D721Med (cell line): ENCODE measurements at places on chromosomes 12 and 14.

GRCh38 chr14:64467566-64467965 lies 2.3 kb downstream of the AKAP5 start:
- no peak for DNase-seq

- no peak for DNase-seq
Observed at GRCh38 chr12:64066776-64067175, 155.3 kb downstream of the KICS2 start.

DNA sequence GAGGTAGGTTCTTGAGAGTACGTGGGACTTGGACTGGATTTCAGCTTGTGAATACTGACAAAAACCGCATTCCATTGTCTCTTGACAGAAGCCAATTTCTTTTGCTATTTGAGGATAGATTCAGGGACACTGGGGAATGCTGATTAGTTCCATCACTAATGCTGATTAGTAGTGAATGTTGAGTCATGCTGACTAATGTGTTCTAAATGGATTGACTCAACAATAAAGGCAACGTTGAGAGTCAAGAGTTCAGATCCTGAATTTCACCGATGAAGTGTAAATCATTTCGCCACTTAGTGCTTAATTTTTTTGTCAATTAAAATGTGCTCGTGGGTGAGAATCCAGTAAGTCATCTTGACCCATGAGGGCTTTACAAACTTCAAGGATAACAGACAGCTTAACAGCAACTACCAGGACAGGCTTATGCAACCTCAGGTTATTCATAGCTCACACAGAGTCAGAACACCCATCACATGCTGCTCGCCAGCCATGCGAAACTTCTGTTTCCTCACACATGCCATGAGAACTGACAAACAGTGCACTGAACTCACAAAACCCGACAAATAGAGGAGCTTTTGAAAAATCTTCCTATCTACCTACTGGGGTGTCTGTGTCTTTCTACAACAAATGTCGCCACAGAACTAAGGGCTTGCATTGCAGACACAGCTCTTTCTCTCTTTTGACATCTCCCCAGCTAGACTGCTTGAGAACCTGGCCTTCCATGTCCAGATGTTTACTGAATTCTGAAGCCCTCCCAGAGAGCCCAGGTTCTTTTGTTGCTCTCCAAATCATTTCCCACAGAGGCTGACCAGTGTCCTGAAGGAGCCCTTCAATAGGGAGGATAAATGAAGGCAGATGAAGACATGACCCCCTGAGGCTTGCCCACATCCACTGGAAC lies 316.4 kb downstream of the ZFP36L1 start:
- no peak for DNase-seq

GRCh38 chr14:69701291-69701690 lies 65.7 kb upstream of the SRSF5 start:
- DNase-seq, result no peak

DNA sequence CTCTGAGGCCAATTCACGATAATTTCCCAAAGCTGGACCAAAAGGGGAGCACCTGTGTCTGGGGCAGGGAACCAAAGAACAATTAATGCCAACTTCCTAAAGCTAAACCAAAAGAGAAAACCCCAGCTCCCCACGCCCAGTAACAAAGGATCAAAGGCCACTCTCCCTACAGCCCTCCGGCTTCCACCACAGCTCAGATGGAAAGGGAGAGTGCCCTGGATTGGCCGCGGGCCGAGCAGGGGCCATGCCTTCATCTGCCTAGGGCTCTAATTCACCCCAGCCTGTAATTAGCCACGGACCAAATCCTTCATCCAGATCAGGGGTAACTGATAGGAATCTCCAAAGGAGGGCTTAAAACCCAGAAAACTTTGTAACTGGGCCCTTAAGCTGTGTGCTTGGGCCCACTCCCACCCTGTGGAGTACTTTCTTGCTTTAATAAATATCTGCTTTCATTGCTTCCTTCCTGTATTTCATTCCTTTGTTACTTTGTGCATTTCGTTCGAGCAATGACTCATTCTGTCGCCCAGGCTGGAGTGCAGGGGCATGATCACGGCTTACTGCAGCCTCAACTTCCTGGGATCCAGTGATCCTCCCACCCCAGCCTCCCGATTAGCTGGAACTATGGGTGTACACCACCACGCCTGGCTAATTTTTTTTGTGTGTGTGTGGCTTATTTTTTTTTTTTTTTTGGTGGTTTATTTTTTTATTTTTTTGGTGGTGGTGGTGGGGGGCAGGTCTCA lies 65.5 kb upstream of the PPP4R3A start:
- no peak for DNase-seq

DNA sequence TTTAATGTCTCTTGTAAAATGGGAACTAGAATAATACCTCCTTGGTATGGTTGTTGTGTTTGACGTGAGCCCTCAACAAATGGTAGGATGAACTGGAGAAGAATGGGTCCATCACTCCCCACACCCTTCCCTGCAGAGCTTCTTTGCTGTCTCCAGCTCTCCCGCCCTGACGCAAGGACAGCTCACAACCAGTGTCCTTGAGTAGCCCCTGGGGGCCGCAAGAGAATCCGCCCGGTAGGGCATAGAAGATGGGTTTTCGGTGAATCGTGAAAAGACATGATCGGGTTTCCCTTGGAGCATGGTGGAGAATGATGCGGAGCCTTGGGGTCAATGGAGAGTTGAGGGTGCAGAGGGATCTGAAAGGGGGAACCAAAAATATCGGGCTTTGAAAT lies 6.1 kb upstream of the PAX9 start:
- no peak for DNase-seq

GRCh38 chr14:49982501-49982951 lies 89.6 kb downstream of the ARF6 start:
- DNase-seq, result no peak

DNA sequence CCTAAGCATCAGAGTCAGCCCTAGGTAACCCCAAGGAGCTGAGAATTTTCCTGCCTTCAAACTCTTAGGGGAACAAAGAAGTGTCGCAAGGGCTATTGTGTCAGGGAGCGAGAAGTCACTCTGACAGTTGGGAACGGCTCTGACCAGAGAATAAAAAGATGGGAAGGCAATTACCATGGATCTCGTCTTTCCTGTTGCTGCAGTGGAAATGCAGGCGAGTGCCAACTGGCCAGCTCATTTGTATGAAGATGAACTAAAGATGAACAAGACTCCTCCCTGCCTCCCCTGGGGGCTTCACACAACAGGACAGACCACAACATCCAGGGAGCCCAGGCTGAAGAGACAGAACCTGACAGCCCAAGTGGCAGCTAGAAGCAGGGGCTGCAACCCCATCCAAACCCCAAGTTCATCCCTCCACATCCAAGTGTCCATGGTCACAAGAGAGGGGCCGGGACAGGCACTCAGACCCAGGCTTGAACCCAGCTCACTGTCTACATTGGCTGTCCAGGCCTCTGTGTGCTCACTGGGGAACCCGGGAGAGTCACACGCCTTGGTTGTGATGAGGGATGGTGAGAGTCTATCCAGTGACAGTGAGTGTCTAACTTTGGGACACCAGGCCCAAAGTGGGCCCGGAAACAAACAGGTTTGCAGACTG lies 322.4 kb downstream of the BCL11B start:
- no peak for DNase-seq

DNA sequence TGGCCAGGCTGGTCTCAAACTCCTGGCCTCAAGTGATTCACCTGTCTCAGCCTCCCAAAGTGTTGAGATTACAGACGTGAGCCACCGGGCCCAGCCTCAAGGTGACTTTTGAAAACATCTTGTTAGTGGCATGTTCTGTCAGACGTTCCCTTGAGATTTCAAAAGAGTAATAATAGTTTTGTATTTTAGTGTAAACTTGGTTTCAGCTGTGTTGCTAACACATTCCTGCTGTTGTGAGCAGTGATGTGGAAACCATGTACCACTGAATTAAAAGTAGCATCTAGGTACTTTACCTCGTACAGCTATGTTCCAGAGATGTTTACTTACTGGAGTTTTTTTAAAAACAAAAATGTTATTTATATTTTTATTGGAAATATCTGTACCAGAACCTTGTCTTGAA lies 111.3 kb downstream of the AEBP2 start:
- no peak for DNase-seq

- DNase-seq, result no peak
Observed at GRCh38 chr12:31015215-31015614, 58.4 kb upstream of the DDX11 start.

DNA sequence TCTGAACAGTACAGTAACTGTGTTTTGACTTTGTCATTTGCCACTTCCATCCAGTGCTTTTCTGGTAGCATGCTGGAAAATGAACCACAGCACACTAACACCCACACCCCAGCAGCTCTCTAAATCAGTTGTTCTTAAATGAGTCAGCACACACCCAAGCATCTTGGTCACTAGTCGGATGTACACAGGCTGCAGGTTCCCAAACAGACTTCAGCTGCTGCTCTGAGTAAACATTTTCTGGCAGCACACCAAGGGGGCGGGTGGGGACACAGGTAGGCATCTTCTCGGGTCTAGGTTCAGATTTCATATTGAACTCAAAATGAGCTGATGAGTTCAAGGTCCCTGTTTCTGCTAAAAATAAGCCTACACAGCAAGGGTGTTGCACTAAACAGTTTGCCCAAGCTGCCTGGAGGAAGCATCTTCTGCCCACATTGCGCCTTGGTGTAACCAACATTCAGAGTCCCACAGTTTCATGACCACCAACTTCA lies 39.8 kb downstream of the IFNG start:
- DNase-seq, result no peak

GRCh38 chr12:124441443-124442194 lies 125.8 kb downstream of the NCOR2 start:
- no peak for DNase-seq

GRCh38 chr14:24565766-24566165 lies 10.3 kb downstream of the CTSG start:
- no peak for DNase-seq

GRCh38 chr12:93853698-93854478 lies 176.7 kb downstream of the CRADD start:
- DNase-seq, result no peak

DNA sequence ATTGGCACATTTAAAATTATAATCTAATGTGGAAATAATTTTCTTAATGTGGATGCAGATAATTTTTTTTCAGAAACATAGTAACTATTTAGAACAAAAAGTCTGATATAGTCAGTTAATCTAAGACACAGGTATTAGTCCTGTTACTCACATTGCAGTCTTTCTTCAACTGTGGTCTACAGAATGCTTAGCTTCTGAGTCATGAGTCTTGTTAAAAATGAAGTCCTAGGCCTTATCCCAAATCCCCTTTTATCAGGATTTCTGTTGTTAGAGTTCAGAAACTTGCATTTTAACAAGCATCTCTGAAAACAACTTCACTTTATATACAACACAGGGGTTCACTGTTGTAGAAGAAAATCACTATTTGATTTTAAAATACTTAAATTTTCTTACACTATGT lies 112.2 kb downstream of the SLC16A7 start:
- DNase-seq, result no peak
